ENCODE measurements at places on chromosomes 5 and 9.

DNA sequence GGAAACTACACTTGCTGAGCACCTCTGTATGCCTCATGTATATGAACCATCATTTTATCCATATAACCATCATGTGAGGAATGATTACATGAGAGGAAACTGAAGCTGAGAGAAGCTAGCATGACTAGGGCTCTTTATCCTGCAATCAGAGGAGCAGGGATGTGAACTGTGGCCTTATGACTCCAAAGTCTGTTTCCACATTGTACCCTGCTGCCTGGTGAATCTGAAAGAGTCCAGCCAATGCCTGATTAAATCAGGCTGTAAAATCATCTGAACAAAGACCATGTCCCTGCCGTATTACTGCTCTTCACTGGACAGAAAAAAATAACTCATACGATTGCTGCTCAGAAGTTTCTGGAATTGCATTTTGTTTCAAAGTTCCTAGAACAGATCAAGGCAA, 67.0 kb downstream of the LPAR1 start:
- DNase-seq = no peak

DNA sequence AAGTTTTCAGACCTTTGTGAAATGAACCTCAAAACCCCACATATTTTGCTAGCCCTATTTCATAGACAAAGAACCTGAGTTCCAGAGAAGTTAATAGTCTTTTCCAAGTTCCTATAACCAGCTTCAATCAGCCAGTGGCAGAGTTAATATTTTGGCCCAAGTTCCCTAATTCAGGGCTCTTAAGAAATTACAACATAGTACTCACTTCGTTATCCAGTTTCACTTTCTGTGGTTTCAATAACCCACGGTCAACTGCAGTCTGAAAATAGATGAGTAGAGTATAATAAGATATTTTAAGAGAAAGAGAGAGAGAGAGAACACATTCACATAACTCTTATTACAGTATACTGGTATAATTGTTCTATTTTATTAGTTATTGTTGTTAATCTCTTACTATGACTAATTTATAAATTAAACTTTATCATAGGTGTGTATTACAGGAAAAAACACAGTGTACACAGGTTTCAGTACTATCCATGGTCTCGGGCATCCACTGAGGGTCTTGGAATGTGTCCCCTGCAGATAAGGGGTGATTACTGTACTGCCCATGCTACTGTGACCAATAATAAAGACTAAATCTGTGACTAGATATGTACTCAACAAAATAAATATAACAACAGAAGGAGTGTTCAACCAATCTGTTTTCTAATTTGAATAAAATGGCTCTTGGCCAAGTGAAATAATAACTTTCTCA, 9.3 kb upstream of the MYOT start:
- DNase-seq = peak; percentile 43

DNA sequence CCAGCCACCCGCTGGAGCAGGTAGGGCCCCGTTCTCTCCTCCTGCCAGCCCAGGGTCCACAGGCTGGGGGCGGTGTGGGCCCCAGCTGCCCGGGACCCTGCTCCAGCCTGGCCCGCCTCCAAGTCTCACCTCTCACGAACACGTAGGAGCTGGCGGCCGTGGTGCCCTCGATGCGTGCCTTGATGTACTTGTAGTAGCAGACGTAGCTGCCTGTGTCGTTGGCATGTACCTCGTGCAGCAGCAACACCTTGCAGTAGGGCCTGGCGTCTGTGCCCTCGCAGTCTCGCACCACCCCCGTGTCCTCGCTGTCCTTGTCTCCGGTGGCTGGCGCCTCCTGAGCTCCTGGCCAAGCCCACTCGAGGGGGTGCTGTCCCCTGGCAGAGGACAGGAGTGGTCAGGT, 19.0 kb downstream of the FLT4 start:
- DNase-seq = no peak

DNA sequence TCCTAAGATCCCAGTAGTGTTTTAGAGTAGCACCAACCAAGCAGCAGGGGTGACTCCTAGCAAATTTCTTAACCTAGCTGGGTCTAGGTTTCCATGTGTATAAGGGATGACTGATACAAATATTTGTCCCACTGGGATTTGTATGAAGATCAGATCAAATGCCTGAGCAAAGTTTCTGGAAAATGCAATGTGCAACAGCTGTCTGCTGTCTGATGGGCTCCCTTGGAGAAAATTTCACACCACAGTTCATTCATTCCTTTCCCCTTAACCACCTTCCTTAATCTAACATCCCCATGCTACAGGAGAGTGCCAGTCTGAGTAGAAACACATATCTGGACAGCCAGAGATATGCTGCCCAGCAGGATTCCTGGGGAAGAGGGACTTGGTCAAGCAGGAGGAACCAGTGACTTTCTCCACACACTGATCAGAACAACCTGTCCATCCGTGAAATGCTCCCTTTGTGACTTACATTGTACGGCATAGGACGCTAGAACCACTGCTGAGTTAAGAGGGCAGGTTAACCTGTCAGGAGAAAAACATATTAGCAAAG, 53.3 kb downstream of the PTPN3 start:
- DNase-seq = no peak

DNA sequence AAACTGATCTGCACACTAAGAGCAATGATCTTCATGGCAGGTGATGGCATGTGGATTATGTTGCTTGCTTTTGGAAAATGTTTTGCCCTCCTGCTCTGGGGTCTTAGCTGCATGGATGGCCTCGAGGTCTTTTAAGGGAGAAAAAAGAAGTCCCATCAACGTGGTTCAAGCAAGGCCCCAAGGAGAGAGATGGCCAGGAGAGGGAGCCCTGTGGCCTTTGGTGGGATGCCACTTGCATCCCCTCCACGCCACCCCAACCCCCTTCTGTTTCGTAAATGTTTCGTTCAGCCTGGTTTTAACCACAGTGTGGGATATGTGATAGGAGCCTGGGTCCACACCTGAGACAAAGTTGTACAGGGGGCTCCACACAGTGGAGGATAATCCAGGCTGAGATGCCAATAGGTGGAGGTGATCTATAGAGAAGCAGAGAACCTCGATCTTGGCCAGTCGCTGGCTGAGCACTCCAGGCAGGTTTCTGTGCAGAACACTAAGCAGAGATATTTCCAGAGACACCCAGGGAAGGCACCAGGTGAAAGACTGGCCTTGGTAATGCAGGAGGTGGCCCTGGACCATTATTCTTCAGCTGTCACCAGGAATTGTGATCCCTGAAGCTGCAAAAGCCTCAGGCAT, 25.8 kb upstream of the FRRS1L start:
- DNase-seq = no peak

DNA sequence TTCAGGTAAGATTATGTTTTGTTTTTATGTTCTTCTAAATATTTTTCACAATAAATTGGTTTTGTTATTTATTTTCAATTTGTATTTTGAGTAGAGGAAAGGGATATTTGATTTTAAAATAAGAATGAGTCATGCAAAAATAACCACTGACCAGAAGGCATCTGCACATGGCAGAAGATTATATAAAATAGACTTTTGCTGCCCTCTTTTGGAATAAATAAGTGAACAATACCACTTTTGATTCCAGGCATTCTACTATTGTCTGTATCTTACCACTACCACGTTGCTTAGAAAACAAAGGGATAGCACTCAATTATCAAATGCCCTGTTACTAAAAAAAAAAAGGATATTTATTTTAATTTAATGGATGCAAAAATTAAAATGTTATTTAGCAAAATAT, 227.3 kb upstream of the ITGA1 start:
- no peak for DNase-seq

GRCh38 chr9:3955305-3955687, 344.6 kb downstream of the GLIS3 start:
- DNase-seq = no peak

DNA sequence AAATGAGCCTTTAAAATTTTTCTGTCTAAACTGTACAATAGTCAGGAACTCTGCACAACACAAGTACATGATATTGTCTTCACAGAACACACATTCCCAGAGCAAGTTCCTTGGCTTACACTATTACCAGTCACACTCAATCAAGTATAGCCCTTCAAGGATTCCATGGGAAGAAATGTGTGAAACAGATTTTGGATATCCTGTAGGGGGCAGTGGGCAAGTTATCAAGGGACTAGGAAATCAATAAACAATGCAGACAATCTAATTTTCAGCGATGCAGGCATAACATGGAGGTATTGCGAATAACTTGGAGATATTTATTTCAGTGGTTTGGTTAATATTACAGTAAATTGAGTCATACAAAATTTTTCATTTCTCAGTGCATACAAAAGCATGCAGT, 1171.5 kb upstream of the NUDT12 start:
- no peak for DNase-seq

DNA sequence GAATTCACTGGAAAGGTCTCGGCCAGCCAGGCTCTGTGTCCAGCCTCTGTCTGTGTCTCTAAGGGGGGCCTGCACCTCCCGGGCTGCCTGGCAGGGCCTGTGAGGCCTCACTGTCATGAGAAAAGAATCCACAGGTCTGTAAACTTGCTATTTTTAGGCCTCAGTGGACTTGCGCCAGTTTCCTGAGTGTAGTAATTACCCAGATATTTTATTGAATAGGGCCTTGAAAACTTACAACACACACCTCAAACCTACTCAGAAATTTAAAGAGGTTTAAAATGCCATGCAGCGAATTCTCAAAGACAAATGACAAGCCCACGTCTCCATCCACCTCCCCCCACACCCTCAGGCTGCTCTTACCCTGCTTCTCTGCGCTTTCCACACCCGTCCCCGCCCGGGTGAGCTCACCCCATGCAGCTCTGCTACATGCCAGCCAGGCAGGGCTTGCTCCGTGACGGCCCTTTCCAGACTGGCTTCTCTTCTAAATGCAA, 8.8 kb upstream of the TENT4A start:
- no peak for DNase-seq

GRCh38 chr5:58360794-58361193, 99.1 kb downstream of the PLK2 start:
- no peak for DNase-seq

DNA sequence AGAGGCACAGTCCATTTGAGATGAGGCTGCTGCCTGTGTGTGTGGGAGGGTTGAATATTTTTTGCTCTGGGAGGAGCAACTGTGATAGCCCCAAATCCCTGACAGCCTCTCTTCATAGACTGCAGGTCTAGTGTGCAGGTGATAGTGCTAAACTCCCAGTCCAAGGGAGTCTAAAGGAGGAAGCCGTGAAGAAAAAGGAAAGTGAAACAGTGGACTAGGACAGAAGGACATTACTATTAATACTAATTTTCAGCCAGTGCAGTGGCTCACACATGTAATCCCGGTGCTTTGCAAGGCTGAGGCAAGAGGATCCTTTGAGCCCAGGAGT, 295.0 kb downstream of the PDE4D start:
- DNase-seq = peak; percentile 69

- no peak for DNase-seq
Observed at GRCh38 chr9:78133751-78134150, 102.1 kb upstream of the CEP78 start.

DNA sequence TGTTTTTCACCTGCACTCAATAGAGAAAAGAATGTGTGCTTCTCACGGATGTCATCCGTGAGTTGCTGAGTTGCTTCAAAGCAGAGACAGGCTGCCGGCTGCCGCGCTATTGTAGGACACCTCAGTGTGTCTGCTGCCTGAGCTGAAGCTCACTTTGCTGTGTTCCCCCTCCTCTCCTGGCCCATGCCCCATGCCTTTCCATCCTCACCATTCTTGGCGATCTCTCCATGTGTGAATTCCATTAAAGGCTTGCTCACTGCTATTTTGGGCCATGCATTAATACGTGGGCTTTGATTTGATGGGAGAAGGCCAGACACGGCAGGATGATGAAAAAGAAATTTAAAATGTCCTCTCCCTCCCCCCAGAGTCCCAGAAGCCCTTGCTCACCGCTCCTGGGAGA, 14.5 kb downstream of the ADAM19 start:
- no peak for DNase-seq

DNA sequence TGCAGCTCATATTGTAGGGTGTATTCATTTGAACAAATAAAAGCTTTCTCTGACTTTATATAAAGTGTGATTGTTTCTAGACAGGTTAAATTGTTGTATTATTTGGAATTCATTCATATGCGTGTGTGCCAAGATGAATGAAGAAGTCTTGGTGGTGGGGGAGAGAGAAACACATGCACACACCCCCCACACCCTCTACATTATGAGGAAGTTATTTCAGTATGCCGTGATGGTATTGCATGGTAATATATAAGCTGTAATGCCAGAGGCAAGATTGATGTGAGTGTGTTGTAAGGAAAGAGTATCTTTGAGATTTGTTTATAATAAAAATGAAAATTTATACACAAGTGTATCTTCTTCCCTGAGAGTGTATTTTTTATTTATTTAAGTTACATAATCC, 71.0 kb downstream of the IPO11 start:
- no peak for DNase-seq

DNA sequence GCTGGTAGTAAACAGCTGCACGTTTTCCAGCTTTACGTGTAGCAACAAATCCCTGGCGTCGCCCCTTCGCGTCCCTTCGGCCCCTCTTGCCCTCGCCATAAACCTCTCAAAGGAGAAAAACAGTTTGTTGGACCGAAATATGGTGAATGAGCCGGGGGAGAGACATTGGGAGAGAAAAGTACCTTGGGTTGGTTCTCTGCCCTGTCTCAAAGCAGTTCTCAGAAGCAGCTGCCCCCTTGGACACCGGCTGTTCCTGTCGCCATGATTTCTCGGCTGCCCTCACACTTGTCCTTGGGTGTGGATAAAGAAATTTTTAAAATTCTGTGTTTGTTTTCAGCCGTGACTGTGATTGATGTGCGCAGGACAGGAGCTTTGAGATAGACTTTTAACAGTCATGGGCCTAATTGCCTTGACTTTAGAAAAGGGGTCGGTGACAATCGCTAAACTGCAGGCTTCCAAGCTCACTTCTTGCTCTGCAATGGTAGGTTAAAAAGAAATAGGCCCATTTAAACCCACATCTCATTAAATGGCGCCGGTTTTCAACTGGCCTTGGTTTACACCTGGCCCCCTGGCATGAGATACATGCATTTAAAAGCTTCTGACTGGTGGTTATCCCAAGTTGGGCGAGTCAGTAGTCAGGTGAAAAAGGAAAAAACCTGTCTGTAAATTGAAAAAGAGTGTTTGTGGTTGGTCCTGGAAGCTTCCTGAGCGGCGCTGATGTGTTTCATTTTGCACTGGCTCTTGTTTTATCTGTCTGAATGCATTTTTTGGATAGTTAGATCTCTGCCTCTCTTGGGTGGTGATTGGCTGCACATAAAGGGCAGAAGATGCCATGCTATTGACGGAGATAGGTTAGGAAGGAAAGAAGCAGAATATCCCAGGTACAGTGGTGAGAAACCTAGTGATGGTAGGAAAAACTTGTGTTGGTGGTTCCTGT, 983 bp downstream of the RCL1 start:
- DNase-seq = no peak

DNA sequence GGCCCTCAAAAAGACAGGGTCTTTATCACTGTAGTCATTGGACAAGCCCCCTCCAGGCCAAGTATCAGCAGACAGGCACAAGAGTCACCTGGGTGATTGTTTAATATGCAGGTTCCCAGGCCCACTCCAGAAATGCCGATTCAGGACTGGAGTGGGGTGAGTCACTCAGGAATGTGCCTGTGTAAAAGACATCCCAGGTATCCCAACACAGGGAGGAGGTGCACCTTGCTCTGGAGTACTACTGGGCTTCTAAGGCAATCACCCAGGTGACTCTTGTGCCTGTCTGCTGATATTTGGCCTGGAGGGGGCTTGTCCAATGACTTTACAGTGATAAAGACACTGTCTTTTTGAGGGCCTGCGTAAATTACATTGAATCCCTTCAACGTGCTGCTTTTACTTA, 40.6 kb downstream of the ACTL7B start:
- DNase-seq = no peak

Measured in RPMI8226 (cell line).